ENCODE measurements at places on chromosomes 11 and 22.

DNA sequence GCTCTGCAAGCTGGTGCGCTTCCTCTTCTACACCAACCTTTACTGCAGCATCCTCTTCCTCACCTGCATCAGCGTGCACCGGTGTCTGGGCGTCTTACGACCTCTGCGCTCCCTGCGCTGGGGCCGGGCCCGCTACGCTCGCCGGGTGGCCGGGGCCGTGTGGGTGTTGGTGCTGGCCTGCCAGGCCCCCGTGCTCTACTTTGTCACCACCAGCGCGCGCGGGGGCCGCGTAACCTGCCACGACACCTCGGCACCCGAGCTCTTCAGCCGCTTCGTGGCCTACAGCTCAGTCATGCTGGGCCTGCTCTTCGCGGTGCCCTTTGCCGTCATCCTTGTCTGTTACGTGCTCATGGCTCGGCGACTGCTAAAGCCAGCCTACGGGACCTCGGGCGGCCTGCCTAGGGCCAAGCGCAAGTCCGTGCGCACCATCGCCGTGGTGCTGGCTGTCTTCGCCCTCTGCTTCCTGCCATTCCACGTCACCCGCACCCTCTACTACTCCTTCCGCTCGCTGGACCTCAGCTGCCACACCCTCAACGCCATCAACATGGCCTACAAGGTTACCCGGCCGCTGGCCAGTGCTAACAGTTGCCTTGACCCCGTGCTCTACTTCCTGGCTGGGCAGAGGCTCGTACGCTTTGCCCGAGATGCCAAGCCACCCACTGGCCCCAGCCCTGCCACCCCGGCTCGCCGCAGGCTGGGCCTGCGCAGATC is 16.5 kb downstream of the P2RY2 start:
- DNase-seq, result no peak

DNA sequence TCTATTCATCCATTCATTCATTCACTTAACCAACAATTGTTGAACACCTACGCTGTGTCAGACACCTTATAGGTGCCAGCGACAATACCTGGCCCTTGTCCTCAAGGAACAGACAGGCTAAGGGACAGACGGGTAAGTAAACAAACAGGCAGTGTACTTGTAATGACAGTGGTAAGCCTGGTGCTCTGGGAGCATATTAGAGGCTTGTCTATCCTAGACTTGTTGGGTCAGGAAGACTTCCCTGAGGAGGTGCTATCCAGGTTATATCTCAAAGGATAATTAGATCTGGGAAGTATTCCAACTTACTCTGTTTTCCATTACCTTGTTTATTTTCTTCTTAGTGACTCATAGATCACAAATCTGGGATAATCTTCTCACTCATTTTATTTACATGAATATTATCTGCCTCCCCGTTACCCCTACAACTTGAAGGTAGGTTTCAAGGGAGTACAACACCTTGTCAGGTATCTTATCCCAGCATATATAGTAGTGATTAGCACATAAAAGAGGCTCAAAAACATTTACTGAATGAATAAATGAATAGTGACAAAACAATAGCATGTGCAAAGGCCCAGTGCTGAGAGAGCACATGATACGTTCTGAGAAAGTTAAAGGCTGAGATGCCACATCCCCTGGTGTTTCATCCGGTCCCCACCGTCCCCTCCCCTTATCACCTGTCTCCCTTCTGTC is 75.3 kb upstream of the NCAM1 start:
- no peak for DNase-seq

DNA sequence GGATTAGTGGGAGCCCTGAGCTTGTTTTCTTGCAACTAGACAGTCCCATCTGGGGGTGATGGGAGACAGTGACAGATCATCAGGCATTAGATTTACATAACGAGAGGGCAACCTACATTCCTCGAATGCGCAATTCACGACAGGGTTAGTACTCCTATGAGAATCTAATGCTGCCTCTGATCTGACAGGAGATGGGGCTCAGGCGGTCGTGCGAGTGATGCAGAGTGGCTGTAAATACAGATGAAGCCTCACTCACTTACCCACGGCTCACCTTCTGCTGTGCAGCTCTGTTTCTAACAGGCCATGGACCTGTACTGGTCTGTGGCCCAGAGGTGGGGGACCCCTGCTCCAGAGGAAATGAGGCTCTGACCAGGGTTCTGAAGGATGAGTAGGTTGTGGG is 125.5 kb downstream of the FBXO7 start:
- no peak for DNase-seq

- DNase-seq, result no peak
Measured at GRCh38 chr22:29956680-29957079, 73.7 kb downstream of the MTMR3 start.

DNA sequence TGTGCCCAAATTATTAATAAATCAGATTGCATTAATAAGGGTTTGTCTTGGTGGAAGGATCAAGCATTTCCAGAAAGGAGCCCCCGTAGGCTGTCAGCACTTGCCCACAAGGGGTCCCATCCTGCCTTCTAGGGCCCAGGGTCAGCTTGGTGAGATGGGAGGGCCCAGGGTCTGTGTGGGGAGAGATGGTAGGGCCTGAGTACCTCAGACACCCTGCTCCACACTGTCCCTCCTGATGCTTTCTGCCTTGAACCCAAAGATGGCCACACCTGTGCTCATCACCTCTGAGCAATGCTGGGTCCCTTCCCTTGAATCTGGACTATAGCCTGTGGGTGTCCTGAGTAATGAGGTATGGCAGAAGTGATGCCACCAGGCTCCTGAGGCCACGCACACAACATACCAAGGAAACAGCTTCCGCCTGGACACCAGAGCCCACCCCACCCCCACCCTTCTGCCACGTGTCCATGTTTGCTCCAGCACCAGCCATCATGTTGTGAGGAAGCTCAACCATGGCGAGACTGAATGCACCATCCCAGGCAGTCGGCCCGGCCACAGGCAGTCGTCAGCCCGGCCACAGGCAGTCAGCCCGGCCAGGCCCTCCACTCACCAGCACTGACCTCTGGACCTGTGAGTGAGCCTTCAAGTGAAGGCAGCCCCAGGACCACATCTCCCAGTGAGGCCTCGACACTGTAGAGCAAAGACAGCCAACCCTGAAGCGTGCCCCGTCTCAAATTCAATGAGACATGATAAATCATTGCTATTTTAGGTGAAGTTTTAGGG is 6.8 kb downstream of the BET1L start:
- no peak for DNase-seq

DNA sequence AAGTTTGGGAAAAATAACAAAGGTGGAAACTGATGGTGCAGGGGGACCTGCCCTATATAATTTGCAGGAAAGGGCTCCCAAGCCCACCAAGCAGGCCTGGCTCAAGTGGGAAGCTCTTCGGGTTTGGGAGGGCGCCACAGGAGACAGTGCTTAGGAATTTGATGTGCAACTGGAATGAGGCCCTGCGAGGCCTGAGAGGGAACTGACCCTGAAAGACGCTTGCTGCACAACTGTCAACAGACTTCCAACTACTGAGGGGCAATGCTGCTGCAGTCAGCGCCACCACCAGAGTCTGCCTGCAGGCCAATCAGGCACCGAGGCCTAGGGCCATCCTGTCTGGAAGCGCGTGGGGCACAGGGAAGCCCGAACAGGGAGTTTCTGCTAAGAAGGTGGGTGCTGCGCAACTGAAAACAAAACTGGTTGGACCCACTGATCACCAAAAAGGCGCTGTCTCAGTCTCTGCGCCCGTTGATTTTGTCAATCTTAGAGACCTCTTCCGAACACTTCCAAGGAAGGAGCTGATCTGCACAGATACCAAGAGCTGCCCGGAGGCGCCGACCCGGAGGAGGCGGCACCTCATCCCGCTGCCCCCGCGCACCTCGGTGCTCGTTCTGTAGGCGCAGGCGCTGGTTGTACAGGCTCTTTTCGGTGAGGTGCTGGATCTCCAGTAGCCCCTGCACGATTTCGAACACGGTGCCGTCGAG is 667 bp downstream of the DGCR6L start:
- peak; percentile 23 for DNase-seq

DNA sequence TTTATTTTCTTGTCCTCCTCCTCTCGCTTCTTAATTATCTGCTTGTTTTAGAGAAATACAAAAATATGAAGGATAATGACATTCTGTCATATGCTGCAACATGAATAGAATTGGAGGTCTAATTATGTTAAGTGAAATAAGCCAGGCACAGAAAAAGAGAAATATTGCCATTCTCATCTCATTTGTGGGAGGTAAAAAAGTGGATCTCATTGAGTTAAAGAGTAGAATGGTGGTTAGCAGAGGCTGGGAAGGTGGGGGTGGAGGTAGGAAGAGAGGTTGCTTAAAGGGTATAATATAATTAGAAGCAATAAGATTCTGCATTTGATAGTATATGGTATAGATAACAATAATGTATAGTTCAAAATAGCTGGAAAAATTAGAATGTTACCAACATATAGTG is 231.3 kb downstream of the JRKL start:
- DNase-seq, result no peak

GRCh38 chr11:22920939-22921565 is 60.8 kb upstream of the CCDC179 start:
- peak; percentile 48 for DNase-seq

- no peak for DNase-seq
Measured at GRCh38 chr22:49508561-49508960, 319.1 kb downstream of the BRD1 start.

- DNase-seq, result no peak
Measured at GRCh38 chr22:25750569-25751173, 8.7 kb downstream of the MYO18B start.

GRCh38 chr11:14073849-14074476 is 111.4 kb downstream of the SPON1 start:
- peak; percentile 73 for DNase-seq

DNA sequence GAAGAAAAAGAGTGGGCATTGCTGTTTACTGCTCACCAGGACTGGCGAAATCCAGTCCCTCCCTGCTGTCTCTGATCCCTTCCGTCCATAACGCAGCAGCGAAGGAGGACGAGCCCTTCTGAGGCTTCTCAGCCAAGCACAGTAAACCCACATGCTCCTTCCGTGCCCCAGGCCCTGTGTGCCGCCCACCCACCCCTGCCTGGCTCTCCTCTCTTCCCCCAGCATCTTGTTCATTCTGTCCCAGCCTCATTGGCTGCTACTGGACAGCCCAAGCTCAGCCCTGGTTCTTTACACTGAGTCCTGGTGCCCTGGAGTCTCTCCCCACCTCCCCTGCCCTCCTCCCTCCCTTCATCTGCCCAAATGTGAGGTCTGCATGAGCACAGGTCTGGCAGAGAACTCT is 559.7 kb downstream of the BRD1 start:
- DNase-seq, result no peak

GRCh38 chr11:86374586-86374985 is at the start of gene CCDC81:
TSS of gene CCDC81 (plus strand) at chr11:86374887. CDS start at chr11:86375164, 277 bp downstream.
- peak; percentile 6 for DNase-seq

DNA sequence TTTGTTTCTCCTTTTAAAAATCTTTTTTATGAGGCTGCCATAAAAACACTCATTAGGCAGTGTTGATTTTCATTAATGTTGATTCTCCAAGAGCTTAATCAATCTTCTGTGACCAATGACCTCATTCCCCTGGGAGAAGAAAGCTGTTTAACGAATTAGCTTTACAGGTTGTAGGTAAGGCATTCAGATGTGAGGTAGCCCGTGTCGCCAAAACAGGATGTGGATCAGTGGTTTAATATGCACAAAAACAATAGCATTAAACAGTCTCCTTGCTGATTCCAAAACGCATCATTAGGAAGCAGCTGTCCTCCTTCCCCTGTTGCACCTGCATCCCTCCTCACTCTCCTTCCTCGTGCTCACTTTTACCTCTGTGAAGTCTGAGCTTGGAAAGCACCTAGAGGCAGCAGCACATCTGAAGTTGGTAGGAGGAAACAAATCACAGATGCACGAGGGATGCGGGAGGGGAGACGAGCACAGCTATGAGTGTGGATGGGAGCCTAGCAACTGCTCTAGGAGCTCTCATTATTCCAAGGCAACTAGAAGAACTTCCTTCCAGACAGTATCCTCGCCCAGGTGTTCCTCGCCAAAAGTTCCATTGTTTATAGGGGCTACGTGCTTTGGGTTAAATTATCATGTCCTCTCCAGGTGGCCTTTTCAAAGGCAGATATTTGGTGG is 179.4 kb upstream of the SNX19 start:
- no peak for DNase-seq

- DNase-seq, result no peak
Measured at GRCh38 chr11:128372977-128373376, 214.4 kb downstream of the ETS1 start.

GRCh38 chr11:134079317-134079716 is 10.4 kb downstream of the JAM3 start:
- peak; percentile 50 for DNase-seq

Data from fibroblast of the aortic adventitia (primary cell).